ENCODE measurements at places on chromosomes 1 and 21.

- DNase-seq, result no peak
Observed at GRCh38 chr1:65079941-65080340, 68.1 kb upstream of the AK4 start.

DNA sequence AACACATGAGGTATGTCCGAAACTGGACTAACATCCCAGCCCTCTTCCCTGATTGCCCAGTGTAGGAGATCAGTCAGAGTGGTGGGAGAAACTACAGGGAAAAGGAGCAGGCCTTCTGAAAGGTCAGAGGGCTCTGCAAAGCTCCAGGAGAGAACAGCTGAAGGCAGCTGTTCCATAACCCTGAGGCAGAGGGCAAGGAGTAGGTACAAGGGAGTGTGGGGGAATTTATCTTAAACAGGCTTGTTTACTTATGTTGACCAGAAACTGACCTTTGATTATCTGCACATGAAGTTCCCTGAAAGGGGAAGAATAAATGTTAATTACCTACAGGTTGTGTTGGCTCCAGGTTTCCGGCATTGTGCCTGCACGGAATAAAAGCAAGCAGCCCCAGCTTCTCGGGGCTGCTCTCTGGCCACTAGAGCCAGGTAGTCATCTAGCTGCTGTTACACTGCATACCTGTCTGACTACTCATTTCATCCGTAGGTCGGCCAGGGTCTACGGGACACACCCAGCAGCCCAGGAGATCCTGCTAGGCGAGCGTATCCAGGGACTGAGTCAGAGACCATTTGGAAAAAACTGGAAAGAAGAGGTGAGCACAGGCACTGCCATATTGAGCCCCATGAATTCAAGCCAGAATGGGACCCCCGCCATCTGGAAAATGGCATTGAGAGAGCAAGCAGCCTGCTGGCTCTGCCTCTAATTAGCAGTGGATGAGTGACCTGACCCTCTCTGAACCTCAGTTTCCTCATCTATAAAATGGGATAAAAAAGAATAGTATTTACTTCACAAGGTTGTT lies 14.9 kb upstream of the PAQR7 start:
- peak; percentile 82 for DNase-seq

DNA sequence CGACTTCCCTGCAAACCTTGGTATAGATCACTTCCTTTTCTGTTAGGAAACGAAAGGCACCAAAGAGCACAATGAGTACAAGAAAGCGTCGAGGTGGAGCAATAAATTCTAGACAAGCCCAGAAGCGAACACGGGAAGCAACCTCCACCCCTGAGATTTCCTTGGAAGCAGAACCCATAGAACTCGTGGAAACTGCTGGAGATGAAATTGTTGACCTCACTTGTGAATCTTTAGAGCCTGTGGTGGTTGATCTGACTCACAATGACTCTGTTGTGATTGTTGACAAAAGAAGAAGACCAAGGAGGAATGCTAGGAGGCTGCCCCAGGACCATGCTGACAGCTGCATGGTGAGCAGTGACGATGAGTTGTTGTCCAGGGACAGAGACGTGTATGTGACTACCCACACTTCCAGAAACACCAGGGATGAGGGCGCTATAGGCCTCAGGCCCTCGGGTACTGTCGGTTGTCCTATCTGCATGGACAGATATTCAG lies 18.5 kb downstream of the FAM89A start:
- peak; percentile 58 for DNase-seq

DNA sequence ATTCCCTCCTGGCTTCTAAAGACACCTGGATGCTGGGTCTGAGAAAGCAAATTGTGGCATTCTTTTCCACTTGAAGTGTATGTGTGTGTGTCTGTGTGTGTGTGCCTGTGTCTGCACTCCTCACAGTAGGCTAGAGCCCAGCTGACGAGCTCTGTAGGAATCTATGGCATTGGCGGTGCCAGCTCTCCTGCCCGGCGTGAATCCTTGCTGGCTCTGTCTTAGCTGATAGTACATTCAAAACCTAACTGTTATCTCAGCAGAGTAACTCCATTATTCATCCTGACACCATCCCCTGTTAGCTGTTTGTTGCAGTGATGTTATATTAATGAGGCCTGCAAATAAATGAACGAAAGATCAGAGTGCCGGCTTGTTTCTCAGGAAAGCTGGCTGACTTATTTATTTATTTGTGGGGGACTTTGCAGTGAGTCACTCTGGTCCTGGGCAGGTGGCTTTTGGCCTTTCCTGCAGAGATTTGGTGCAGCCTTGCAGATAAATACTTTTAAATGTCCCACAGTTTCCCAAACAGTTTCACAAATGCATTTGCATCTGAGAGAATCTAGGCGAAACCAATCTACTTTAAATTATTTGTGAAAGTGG lies 160.6 kb upstream of the CD34 start:
- no peak for DNase-seq

- no peak for DNase-seq
Observed at GRCh38 chr1:228275179-228275429, 67.3 kb downstream of the OBSCN start.

DNA sequence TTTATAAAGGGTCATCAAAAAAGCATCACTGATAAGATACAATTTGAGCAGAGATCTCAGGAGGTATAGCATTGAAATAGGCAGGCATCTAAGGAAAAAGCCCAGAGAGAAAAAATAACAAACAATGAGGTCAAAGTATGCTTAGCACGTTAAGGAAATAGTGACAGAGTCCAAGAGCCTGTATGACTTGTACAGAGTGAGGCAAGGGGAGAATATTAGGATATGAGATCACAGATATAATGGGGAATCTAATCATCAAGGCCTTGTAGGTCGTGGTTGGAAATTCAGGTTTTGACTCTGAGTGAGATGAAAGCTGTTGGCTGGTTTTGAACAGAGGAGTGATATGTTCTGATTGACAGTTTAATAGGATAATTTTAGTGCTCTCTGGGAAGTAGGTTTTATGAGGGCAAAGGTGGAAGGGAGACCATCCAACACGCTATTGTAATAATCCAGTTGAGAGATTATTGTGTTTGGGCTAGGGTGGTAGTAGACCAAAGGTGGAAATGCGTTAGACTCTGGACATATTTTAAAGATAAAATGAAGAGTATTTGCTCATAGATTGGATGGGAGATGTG lies 644.6 kb upstream of the TMPRSS15 start:
- DNase-seq, result no peak

- no peak for DNase-seq
Observed at GRCh38 chr1:111908011-111908621, 81.4 kb downstream of the KCND3 start.

GRCh38 chr1:217769768-217770167 lies 138.6 kb downstream of the SPATA17 start:
- no peak for DNase-seq

- DNase-seq, result peak; percentile 90
Observed at GRCh38 chr1:111690306-111690617, 48.9 kb downstream of the INKA2 start.

GRCh38 chr1:31503570-31503969 lies 72.7 kb upstream of the TINAGL1 start:
- DNase-seq, result no peak

- DNase-seq, result no peak
Observed at GRCh38 chr1:202038688-202039346, 28.4 kb downstream of the ELF3 start.

DNA sequence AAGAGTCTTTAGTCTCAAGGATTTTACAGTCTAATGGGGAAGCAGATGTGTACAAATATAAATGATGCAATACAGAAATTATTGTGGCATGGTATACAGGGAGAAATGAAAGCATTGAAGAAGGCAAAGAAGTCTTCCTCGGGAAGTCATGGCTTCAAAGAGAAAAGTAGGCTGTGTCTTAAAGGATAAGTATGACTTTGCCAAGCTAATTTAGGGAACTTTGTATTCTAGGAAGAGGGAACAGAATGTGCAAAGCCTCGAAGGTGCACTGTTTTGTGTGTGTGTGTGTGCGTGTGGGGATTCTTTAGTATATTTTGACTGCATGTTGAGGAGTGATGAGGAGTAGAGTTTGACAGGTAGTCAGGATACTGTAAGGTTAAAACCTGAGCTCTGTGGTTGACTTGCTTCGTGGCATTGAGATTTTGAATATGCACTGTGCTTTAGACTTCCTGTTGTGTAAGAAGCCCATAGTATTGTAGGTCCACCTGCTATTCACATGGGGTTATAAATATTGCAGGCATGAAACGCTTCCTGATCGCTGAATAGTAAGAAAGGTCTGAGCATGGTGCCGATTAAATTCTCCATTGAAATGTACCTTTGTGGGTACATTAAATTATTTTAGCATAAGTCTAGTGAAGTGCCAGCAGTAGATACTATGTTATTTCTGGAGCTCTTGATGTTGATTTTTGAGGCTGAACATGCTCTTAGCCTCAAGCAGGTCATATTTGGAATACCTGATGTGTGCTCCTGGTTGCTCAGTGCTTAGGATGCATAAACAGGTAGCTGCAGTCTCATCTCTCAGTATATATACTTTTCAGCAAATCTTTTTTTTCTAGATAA lies 8.0 kb downstream of the SMAP2 start:
- DNase-seq, result no peak

- DNase-seq, result no peak
Observed at GRCh38 chr1:33460144-33460543, 12.3 kb upstream of the ZSCAN20 start.

DNA sequence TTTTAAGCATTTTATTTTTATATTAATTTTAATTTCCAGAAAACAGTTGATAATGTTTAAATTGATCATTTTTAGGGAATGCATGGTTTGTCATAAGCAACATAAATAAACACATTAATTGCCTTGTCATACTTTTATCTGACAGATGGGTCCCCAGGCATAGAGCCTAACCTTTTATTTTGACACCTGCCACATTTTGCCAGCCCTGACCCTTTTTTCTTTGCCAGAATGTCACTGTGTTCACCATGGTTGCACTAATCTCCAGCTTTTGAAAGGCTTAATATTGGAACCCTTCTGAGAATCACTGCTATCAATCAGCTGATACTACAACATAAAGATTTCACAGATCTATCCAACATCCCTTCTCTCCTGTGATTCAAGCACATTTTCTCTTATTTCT lies 56.0 kb upstream of the DPYD start:
- no peak for DNase-seq

DNA sequence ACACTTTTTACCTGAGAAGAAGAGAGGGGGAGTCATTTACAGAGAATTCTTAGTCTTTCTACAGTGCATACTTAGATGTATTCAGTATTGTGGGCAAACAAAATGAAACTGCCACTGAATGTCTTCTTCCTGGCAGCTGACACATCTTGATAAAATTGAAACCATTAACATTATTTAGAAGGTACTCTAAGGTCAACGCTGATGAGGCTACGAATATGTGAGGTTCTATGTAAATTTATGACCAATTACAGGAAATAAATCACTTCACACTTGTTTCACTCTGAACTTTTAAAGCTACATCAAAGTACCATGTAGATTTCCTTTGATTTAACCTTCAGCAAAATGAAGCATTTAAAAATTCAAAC lies 51.3 kb upstream of the GFI1 start:
- DNase-seq, result no peak

DNA sequence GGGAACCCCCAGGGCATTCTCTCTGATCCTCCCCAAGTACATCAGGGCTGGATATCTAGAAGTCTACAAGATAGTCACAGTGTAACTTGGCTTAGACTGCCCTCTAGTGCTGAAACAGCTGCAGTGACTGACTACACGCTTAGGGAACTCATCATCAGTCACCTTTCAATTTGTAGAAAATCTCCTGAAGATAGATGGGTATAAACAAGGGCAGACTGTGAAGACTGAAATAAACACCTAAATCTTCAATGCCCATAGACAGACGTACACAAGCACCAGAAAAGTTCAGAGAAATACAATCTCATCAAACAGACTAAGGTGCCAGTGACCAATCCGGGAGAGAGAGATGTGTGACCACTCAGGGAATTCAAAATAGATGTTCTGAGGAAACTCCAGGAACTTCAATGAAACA lies 46.6 kb downstream of the PACC1 start:
- DNase-seq, result peak; percentile 79
